ENCODE measurements at places on chromosomes 3 and 15.

GRCh38 chr3:194364652-194365434, 4.7 kb downstream of the LRRC15 start:
- no peak for DNase-seq

DNA sequence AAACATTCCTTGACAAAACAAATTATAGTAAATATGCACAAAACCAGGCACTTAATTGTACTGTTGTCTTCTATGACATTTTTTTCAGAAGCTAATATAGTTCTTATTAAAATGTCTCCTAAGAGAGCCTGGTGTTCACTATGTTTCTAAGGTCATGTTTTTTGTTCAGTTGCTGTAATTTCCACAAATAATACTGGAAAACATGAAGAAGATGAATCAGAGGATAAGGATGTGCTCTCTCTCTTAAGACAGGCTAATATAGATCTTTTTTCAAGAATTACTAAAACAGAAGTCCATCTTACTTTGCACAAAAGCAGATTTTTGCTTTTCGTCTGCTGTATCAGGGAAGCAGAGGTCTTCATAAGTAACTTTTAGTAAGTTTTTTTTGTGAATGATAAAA, 823.0 kb upstream of the NECTIN3 start:
- no peak for DNase-seq

DNA sequence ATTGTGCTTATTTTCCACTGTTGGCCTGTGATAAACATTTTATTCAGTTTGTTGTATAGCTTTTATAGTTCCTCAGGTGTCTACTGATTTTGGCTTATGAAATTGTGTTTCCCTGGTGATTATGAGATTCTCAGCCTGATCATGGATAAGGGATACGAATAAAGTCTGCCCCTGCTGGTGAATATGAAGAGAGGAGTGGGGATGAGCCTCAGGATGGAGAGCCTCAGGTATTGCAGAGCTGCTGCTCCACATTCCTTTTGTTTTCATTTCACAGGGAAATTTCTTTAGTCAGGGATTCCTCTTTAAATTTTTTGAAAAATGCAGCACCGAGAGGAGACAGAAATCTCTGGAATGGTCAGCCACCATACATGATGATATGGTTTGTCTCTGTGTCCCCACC, 14.7 kb upstream of the RAB6B start:
- no peak for DNase-seq

DNA sequence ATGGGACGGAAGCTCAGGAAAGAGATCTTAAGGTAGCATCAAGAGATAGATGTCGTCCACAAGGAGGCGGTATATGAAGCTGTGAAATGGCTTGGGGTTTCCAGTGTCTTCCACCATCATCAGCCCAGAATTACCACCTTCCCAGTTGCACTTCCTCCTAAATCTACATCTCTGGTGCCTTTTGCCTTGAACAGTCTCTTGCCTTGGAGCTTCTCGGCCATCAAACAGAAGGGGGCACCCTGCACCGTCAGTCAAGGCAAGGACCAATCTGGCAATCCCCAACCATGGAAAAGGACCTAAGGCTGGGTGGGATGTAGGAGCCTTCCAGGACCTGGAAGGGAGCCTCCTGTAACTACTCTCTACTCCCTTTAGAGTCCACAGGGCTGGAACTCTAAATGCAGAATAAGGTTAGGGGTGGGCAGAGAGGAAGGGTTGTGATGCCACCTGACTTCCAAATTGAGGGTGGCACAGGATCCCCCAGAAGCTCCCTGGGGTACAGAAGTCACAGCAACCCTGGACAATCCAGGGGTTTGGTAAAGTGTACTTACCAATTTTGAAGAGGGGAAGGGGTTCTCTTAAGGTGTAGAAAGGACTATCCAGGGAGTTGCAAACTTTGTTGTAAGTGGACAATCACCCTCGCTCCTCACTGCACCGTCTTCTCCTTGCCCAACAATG, 1.0 kb upstream of the RYR3 start:
- DNase-seq = no peak

DNA sequence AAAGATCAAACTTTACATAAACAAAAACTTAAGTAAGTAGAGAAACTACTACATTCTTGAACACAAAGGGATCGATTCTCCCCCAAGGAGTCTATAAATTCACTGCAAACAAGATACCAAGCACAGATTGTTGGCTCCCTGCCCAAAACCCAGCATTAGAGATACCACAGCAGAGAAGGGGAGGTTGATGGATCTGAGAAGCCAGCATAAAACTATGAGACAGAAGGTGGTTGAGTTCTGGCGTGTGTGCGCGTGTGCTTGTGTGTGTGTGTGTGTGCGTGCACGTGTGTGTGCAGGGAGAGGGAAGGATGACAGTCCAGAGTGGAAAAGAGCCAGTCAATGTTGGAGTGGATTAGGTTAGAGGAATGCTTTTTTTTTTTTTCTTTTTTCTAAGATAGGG, 143.2 kb upstream of the PRR20G start:
- DNase-seq = no peak

GRCh38 chr15:64854526-64854925, 12.8 kb downstream of the PLEKHO2 start:
- DNase-seq = no peak
